T-helper 17 cell (primary cell): ENCODE measurements at places on chromosomes 1 and 21. TPM values are rescaled to one million over a fixed set of nuclear protein-coding genes. Genes with fewer than 3 reads are reported as not detected.

- DNase-seq, result no peak
These were observed 10.4 kb upstream of the KLF17 start for GRCh38 chr1:44108241-44108640.

CLCA4 gene
- not detected for total RNA-seq

LCE1D gene
- total RNA-seq, result not detected

- DNase-seq, result no peak
These were observed 949.7 kb upstream of the TMPRSS15 start for GRCh38 chr21:19353256-19353655.

DNA sequence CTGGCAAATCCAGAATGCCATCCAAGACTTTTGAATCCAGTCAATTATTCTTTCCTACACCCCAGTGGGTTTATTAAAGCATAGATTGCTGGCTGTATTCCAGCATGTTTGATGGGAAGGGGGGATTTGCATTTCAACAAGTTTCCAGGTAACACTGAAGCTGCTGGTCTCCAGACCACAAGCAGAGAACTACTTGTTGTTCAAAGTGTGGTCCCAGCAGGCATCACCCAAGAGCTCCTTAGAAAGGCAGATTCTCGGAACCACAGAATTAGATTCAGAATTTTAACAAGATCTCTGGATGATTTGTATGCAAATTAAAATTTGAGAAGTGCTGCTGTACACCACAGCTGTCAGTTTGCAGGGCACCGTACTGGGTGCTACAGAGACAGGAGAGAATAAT lies 216.3 kb upstream of the FAM78B start:
- no peak for DNase-seq

- DNase-seq, result peak; percentile 31
These were observed 17.1 kb upstream of the TMEM9 start for GRCh38 chr1:201171063-201172036.

DNA sequence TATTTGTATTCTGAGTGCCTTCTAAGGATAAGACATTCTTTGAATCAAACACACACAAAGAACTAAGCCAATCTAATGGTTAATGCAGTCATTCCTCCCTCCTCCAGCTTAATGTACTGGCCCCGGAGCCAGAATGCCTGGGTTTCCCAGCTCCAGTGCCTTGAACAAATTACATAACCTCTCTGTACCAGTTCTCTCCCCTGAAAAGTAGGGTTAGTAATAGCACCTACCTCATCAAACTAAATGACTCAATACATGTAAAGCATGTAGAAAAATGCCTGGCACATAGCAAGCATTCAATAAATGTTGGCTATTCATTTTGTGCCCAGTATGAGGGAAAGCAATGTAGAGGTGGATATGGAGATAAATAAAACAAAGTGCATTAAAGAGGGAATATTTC lies 14.0 kb downstream of the C1orf52 start:
- no peak for DNase-seq

GRCh38 chr1:24322470-24323177 lies 3.5 kb downstream of the GRHL3 start:
- DNase-seq, result no peak

- DNase-seq, result no peak
These were observed 19.6 kb upstream of the C2CD2 start for GRCh38 chr21:41973427-41973831.

DNA sequence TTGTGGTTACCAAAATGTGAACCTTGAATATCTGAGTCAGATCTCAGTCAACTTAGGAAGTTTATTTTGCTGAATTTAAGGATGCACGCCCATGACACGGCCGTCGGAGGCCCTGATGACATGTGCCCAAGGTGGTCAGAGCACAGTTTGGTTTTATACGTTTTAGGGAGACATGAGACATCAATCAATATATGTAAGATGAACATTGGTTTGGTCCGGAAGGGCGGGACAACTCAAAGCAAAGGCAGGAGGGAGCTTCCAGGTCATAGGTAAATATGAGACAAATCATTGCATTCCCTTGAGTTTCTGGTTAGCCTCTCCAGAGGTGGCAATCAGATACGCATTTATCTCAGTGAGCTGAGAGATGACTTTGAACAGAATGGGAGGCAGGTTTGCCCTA lies 1.0 kb upstream of the PRMT2 start:
- DNase-seq, result no peak

LCE3C gene
- total RNA-seq, result not detected

SLC45A3 gene
- total RNA-seq, result 0.80 TPM

LEPR gene
- total RNA-seq, result 1.9 TPM

GRCh38 chr1:202844259-202844658 lies 33.5 kb downstream of the PCAT6 start:
- DNase-seq, result no peak

DNA sequence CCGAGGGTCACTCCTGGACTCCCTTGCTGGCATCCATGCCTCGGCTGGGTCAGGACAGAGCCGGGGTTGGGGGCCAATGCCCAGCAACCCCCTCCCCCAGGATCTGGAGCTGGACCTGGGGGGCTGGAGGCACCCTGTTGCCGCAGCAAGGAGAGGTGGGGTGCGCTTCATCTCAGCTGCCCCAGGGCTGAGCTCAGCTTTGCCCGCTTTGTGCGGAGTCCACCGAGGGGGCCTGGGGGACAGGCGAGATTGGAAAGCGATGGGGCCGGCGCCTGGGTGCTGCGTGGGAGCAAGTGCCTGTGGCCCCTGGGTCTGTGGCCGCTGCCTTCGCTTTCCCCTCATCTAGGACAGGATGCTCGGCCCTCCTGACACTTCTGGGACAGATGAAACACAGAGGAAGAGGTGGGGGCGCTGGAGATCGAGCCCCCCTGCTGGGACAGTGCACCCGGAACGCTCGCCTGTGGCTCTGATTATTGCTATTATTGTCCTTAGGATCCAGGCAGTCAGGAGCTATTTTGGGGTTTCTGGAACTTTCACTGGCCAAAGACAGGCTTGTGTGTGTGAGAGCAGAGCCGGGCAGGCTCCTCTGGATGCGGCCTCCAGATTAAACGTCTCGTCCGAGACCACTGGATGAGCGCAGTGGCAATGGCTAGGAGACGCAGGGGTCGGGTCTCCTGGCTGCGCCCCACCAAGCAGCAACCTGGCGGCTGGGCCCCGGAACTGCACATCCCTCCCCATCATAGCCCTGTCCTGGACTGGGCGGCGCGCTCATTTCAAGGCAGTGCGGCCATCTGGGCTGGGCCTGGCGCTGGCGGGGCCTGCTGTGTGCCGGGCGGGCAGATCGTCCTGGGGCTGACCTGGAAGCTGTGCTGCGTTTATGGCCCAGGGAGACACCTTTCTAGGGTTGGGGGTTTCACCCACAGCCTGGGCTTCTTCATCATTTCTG lies 13.8 kb downstream of the PRDM16 start:
- DNase-seq, result no peak

- DNase-seq, result no peak
These were observed 51.2 kb downstream of the EPHB2 start for GRCh38 chr1:22761821-22762220.

DNA sequence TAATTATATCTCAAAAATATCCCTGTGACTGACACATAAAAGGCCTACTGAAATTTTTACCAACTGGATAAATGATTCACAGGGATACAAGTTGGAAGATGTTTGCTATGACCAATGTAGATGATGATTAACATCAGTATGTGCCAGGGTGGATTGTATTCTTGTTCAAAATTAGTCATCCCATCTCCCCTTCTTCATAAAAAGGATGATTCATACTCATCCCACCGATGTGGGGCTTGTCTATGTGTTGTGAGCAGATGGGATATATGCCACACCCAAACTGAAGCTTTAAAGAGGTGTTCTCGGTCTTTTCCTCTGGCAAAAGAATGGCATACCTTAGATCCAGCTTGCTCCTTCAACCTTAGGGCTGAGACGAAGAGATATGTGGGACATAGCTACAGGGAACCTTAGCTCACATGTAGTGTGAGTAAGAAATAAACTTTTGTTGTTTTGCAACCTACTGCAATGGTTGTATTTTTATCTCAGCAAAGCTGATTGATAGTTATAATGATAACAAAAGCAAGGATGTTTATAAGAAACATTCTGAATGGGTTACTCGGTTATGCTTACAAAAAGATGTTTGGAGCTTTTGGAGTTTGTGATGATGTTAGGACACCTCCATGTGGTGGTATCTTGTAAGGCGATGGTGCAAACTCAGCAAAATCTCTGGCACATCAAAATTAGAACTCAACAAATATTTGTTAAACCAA lies 29.4 kb downstream of the SPATA17 start:
- no peak for DNase-seq

DNA sequence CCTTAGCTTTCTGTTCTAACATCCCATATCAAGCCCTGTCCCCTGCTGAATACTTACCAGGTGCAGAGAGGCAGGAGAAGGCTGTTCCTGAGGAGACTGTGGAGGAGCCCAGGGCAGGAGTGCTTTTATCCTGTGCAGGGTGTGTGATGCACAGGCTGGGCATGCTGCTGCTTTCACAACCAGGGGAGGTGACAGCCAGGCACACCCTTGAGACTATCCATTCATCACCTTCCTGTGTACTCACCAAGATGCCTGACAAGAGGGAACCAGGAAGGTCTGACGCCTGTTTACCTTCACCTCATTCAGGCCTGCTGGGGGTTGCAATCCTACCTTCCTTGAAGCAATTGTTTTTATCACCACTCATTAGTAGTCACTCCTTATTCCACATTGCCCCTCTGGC lies at the start of gene LCE3E:
TSS of gene LCE3E (minus strand) at position 100 of the 400 bp plus-strand sequence. CDS start 572 bp downstream, outside the sequence.
- no peak for DNase-seq

DNA sequence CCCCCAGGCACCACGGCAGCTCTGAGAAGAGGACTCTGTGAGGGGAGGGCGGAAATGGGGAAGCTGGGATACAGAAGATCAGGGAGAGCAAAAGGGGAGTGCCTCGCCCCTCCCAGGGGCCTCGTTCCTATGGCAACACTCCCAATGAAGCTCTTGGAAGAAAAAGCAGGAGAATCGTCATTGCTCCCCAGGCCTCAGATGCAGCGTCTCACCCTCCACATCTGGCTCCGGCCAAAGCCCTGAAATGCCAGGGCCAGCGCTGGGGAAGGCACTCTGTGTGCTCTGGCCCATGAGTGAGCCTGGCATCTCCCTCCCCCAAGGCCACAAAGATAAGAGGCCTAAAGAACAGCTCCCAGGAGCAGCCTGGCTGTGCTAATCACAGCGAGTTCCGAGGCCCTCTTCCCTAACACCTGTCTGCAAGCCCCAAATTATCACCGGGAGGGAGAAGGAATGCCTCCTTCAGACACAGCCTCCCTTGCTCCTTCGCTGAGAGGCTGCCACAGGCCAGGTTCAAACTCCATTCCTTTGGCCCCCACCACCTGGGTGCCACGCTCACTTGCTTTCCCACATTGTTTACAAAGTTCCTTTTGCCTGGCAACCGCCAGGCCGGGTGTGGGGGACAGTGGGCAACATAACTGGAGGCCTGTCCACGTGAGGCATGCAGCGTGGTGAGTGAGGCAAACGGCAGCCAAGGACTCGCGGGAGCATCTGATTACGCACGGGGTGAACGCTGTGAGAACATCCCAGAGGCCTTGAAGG lies 27.8 kb downstream of the ECE1 start:
- DNase-seq, result no peak

GRCh38 chr1:7454052-7454815 lies 316.9 kb upstream of the VAMP3 start:
- no peak for DNase-seq

CR1 gene
- 28.3 TPM for total RNA-seq

TNFAIP8L2 gene
- total RNA-seq, result 5.4 TPM

NUP210L gene
- total RNA-seq, result 0.07 TPM

INKA2 gene
- total RNA-seq, result 9.0 TPM

KLHDC9 gene
- 0.57 TPM for total RNA-seq

DNA sequence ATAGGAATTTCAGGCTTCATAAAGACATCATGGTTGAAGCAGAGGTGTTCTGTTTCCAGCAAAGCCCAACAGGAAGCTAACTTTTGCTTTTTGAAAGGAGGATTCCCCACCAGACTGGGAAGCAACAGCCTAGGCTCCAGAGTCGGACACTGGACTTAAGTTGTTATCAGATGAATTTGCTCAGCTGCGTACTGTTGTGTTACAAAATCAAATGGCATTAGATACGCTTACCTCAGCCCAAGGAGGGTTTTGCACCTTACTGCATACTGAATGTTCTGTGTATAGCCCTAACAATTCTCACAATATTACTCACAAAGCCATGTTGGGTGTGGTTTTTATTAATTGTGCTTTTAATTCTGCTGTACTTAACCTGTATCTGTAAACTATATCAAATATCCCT lies 547 bp upstream of the CHIA start:
- DNase-seq, result no peak

DNA sequence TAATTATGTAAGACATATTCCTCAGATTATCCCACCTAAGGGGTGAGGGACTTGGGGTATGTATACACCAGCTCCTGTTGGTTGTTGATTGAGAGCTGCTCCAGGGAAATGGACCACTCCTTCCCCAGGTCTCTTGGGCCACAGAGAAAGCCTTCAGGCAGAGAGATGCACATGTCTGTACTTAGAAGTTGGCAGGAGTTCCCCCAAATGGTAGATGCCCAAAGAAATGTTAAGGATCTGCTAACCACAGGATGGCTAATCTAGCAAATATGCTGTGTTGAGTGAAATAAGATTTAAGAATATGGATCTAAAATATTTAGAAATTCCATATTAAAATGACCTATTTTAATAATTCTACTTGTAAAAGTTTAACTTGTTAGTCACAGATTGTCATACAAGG lies 100.8 kb upstream of the DNAH14 start:
- DNase-seq, result no peak

- DNase-seq, result no peak
These were observed 35.1 kb downstream of the RABGAP1L start for GRCh38 chr1:174194461-174194860.

SLC44A3 gene
- total RNA-seq, result 2.1 TPM

- DNase-seq, result no peak
These were observed 44.4 kb upstream of the SCCPDH start for GRCh38 chr1:246679794-246680177.

- no peak for DNase-seq
These were observed 181.6 kb downstream of the RASAL2 start for GRCh38 chr1:178275553-178275952.
